ENCODE measurements at places on chromosomes 4 and X.

DNA sequence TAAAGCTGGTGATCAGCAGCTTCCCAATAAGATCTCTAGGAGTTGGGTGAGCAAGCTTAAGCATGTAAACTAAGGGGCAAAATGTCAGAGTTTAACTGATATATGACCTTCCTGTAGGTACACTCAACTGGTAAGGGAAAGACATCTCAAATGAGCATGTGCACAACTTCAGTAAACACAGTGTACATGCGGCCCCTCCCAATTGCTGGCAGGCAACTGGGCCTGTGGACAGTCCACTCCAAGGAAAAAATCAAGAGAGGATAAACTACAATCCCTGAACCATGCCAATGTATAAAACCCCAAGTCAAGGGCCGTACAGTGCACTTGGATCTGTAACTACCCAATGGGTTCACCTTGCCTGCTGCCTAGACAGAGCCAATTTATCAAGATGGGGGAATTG is 4.9 kb upstream of the NAA11 start:
- no peak for DNase-seq

GRCh38 chr4:83546786-83547185 is 10.9 kb downstream of the GPAT3 start:
- no peak for DNase-seq

- DNase-seq = no peak
These were observed 352.0 kb downstream of the TRAM1L1 start for GRCh38 chr4:116733370-116733769.

DNA sequence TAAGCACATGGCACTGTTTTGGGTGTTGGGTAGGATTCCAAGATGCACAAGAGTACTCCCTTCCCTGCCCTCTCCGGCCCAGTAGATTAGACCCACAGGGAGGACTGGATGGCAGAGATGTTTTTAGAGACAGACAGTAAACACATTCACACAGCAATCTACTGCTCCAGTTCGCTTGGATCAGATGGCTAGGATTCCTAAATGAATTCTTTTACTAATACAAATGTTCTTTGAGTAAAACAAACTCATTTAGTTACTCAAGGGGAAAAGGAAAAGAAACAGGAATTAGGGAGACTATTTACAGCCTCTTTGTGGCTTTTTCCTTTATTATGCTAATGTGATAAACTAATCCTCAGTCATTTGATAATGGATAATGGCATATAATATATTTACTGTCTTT is 5.9 kb downstream of the SNX25 start:
- DNase-seq = no peak

DNA sequence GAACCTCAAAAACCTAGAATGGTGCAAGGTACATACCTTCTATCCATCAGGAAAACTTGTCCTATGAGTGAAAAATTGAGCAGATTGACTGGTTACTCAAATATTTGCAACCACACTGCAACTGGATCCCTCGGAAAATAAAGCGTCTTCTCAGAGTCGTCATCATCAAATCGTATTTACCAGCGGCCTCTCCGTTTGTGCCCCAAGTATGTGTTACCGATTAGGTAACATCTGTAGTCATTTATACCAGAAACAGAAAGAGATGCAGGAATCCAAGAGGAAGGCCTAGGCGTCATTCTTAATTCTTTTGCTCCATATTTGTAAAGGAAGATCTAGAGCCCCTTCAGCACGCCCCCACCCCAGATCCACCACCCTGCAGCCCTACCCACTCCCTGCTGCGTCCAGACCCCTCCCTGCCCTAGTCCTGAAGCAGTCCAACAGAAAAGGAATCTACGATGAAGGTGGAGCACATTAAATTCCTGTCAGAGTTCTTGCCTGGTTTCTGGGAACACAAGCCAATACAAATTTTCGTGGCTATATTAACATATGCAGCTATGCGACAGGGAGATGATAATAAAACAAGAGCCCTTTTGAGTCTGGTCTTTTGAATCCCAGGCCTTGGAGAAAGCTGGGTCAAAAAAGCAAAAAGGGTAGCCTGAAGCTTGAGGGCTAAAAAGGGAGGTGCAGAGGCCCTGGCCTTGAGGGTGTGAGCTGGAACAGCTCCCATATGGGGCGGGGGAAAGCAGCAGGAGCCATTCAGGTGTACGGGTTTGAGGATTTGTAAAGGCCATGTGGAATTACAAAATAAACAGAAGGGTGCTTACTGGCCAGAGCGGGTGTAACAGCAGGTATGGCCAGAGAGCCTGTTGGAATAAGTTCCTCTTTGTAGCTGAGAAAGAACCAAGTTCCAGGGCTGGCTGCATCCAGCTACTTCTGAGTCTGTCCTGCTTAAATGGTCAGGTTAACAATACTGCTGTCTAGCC is 77.0 kb downstream of the ZNF827 start:
- no peak for DNase-seq
